ENCODE measurements at places on chromosomes 11 and 22.

- no peak for DNase-seq
Measured at GRCh38 chr11:95082576-95083001, 7.1 kb upstream of the ENDOD1 start.

GRCh38 chr22:28282405-28283067 lies 363.5 kb upstream of the PITPNB start:
- no peak for DNase-seq

GRCh38 chr11:394034-394857 lies at the start of gene PKP3:
TSS of gene PKP3 (plus strand) at chr11:394209. CDS start at chr11:394293, 84 bp downstream.
- no peak for DNase-seq

DNA sequence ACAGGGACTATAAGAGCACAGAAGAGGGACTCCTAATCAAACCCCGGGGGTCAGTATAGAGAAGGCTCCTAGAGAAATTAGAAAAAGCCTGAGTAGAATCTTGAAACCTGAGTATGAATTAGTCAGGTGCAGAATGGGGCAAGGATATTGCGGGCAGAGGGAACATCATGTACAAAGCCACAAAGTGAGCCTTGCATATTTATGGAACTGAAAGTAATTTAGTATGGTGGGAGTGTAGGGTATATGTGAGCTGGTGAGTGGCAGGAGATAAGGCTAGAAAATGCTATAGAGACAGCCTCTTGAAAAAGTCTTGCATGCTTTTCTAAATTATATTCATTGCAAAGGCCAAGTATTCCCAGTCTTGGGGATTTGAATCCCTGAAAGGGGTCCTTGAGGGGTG lies 93.7 kb downstream of the STIM1 start:
- peak; percentile 75 for DNase-seq

DNA sequence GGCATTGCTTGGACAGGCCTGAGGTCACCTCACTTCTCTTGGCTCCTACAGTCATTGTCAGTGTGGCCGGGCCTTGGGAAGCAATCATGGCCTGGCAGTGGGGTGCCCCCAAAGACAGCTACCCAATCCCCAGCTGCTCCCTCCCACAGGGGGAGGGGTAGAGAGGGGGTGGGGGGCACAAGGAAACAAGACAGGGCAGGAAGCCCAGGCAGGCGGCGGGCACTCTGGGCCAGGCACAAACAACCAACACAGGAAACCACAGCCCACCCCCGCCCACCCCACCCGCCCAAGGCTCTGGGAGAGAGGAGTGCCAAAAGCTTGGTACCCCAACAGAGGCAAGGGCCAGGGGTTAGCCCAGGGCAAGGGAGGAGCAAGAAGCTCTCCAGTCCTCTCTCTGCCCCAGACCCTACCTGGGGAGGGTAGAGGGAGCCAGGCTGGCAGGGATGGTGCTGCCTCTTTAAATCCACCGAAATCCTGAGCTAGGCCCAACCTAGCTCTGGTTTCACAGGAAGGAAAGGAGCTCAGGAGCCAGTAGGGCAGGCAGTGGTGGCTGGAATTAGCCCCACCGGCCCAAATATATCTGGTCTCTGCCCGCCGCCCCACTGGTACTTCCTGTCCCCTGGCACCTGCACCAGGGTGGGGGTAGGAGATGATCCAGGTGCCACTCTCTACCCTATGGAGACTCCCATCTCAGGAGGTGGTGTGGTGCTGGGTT lies 12.2 kb downstream of the BCL9L start:
- DNase-seq: peak; percentile 87

- DNase-seq: no peak
Measured at GRCh38 chr11:45355706-45356041, 69.5 kb upstream of the SYT13 start.

- DNase-seq: no peak
Measured at GRCh38 chr22:48353116-48353947, 1474.3 kb downstream of the BRD1 start.

- no peak for DNase-seq
Measured at GRCh38 chr22:45999379-45999971, 22.5 kb upstream of the WNT7B start.

DNA sequence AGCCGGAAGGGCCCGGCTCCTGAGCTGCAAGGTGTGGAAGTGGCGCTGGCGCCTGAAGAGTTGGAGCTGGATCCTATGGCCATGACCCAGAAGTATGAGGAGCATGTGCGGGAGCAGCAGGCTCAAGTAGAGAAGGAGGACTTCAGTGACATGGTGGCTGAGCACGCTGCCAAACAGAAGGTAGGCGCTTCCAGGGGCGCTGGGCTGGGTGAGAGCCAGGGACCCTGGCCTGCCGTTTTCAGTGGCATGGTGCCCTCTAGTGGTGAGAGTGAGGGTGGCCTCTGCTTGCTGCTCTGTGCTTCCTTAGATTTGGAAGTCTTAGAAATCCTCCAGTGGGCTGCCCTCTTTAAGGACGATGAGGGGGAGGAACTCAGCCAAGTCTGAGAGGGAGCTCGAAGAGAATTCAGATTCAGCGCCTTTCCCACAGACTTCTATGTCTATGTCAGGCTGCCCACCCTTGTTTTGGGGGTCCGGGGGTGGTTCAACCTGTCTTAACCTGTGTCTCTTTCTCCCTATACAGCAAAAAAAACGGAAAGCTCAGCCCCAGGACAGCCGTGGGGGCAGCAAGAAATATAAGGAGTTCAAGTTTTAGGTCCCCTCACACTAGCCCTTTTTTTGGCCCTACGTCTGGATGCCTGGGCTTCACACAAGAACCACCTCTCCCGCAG lies 1.8 kb upstream of the PACS1 start:
- DNase-seq: peak; percentile 80

- DNase-seq: no peak
Measured at GRCh38 chr11:117885777-117886176, 9.3 kb upstream of the FXYD6 start.

- no peak for DNase-seq
Measured at GRCh38 chr11:84905411-84905810, 721.7 kb downstream of the DLG2 start.

- DNase-seq: no peak
Measured at GRCh38 chr11:8661001-8661795, 21.3 kb downstream of the TRIM66 start.

DNA sequence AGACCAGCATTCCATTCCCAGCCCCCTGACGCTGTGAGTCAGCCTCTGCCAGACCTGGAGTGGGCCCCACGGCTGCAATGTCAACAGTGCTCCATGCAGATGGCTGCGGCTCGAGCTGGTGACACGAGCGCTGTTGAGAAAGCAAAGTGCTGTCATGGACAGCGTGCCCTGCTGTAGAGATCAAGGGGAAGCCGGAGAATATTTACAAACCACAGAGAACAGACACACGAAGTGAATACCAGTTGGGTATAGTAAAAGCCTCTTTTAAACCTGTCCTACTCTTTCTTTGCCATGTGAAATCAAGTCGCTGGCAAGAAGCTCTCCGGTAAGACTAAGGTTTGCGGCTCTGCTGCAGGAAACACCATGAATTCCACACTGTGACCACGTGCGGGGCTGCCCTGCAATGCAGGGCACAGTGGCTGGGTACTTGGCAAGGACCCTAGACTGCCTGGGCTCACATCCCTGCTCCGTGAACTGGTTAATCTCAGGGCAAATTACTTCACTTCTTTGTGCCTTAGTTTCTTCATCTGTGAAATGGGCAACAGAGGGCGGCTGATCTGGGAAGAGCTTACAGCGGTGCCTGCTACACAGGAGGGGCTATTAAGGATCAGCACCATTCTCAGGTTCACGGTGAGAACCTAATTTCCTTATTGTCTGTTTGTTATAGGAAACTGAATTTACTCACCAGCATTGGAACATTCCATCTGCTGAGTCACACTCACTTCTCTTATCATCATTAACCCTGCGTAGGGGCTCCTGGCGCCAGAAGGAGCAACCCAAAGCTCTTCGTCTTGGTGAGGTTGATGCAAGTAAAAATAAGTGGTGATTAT lies 27.8 kb upstream of the ELFN2 start:
- no peak for DNase-seq

- no peak for DNase-seq
Measured at GRCh38 chr11:86136538-86136937, 67.7 kb upstream of the PICALM start.

DNA sequence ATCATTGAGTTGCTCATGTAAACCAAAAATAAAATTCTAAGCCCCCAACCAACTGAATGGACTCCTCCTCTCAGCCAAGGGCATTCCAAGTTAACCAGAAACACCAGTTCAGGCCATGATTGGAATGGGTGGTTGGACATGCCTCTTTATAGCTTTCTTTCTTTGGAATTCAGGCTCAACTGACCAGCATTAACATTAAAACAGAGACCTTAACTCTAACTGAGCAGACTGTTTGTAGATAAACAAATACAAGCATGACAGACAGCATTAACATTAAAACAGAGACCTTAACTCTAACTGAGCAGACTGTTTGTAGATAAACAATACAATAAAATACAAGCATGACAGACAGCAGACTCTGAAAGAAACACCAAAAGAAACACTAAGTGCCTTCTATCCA lies 278.2 kb downstream of the DLG2 start:
- no peak for DNase-seq

- peak; percentile 1 for DNase-seq
Measured at GRCh38 chr11:134584706-134585445, 172.8 kb upstream of the B3GAT1 start.

DNA sequence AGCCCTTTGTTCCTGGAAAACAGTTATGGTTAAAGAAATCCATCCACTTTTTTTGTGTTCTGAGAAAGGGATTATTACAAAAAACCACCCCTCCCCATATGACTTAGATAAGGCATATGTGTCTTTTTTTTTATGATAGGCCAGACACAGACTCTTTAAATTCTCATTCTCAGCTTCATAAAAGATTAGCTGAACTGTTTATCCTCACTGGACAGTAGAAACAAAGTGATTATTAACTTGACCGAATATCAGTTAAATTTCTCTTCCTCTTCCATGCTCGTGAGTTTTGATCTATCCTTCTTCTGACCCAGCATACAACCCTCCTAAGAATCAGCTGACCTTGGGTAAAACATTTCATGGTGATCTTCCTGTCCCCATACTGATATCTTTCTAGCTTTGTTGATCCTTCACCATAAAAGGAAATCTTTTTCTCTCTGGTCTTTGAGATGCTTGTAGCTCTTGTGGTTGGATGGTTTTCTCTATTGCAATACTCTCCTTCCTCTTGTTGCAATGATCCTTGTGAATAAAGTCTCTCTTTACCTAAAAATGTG lies 26.2 kb downstream of the OR2AG2 start:
- no peak for DNase-seq

DNA sequence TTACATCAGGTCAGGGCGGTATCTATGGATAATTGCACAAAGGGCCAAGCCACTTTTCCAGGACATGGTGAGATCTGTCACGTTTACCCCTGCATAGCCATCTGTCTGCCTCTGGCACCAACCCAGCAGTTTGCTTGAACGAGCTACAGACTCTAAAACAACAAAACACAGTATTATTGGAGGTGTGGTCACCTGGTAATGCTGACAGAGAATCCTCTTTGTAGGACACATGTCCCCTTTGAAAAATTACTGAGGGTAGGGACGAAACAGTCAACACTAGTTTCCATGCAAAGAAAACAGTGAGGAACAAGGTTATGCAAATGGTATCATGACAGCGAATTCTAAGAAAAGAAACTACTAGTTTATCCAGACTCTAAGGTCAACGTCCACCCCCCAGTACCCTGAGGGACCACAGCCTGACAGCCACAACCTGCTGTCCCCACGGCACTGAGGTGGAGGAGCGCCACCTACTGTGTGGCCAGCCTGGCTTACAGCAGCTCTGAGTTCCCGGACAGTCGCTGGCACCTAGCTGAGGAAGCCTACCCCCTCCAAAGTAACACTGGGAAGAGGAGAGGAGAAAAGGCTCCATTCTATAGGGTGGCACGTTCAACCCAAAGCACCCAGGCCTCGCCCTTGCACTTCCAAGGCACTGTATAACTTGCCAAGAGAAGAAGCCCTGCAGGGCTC lies 117.4 kb upstream of the BID start:
- DNase-seq: no peak

DNA sequence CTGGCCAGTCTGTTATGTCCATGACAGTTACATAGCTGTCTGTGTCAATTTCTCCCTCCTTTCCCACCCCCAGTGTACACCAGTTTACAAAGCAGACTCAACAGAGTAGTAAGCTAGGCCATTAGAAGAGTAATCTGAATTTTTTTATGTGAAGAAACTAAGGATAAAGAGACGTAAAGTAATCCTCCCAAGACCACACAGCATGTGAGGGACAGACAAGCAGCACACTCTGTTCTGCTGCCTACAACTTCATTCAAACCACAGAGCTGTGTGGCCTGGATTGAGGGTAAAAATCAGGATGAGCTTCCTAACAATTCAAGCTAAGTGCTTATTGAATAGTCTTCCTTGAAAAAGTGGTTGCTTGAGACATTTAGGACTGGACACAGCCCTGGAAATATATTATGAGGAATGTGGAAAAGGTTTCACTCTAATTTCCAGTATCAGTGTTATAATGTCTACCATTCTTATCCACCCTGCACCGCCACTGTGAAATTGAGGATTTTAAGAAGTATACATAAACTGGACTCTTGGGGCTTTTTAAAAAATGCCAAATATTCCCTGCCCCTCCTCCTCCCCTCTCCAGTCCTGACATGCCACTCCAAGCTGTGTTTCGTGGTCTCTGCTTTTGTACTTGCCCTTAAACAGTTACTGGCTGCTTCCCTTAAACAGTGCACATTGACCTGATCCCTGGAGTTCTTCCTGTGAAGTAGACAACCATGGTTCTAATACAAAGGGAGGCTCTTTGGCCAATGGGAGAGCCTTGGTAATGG lies 40.9 kb downstream of the EXT2 start:
- DNase-seq: no peak

DNA sequence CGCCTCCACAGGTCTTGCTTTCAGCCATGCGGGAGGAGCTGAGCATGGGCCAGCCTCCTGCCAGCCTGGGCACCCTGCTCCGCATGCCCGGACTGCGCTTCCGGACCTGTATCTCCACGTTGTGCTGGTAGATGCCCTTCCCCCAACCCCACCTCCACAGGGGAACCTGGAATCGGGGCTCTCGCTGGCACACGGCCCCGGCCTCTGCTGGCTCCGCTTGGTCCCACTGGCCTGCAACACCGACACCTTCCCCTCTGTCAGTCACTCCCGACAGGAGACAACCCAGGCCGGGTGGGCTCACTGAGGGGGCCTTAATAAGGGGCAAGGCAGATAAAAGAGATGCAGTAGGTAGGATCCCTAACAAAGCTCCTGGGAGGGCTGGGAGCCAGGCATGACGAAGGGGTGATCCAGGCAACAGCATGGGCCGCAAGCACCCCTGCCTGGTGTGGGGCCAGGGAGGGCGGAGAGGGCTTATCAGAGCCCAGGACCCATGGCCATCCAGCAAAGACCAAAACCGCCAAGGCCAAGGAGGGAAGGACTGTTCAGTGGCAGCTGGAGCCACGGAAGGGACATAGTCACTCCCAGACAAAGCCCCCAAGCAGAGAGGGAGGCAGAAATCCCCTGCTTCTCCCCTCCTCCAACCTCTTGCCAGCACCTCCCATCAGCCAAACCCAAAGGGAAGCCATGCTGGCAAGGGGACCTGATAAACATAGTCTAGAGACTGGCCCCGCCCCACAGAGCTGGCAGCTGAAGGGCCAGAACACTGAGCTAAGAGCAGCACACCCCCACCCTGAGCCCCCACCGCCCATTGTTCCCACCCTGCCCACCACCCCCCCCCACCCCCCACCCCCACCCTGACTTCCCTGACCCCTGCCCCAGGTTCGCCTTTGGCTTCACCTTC lies 8.0 kb downstream of the SLC22A12 start:
- no peak for DNase-seq

- DNase-seq: no peak
Measured at GRCh38 chr11:93480256-93480655, 62.9 kb downstream of the SMCO4 start.
